Stimulated activated CD4-positive, alpha-beta T cell treated with anti-CD3 and anti-CD28 coated beads, TNF-alpha, amount 100 ng/mL, for 1 hour (primary cell): ENCODE measurements at places on chromosomes 3 and 15.

DNA sequence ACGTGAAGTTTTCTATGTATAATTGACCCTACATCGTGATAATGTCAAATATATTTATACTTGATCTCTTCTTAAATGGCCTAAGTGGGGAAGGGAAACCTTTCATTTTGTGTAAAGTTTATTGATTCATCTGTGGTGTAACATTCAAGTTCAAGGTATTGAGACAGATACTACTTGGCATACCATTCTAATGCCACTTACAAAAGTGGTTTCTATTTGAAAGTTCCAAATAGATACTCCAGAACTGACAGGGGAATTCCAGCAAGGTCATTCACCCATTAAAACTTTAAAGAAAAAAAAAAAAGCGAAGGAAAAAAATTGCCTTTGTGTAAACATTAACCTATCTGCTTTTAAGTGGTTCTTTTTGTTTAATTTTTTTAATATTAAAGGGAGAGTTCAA, 45.3 kb upstream of the MAP3K13 start:
- DNase-seq = no peak

- peak; percentile 31 for DNase-seq
Measured at GRCh38 chr15:63610209-63610841, 13.1 kb downstream of the FBXL22 start.

DNA sequence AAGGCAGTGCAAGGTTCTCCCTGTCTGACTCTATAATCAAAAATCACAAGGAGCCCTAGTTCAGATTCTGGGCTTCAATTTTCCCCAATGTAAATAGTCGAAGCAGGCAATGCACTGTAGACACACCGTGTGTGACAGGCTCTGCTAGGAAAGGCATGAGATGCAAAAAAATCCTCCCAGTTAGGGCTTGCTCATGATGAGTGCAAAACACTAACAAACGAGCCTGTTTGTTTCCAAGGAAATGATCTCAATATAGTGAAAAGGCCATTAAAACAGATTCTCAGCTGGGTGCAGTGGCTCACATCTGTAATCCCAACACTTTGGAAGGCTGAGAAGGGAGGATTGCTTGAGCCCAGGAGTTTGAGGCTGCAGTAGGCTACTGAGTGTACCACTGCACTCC, 55.7 kb downstream of the UMPS start:
- no peak for DNase-seq

GRCh38 chr3:154956815-154957214, 123.3 kb upstream of the MME start:
- DNase-seq = no peak

- DNase-seq = no peak
Measured at GRCh38 chr15:90297021-90297420, 31.5 kb downstream of the NGRN start.

DNA sequence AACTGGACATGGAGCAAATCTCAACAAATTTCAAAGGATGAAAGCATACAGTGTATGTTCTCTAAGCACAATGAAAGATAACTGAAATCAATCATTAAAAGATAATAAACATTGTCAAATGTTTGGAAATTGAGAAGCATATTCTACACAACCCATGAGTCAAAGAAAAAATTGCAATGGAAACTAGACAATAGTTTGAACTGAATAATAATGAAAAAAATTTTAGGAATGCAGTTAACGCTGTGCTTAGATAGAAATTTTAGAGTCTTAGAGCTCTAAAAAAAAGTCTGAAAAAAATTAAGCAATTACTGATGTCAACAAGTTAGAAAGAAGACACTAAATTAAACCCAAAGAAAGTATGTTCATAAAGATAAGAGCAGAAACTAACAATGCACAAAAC, 15.5 kb downstream of the RABL3 start:
- no peak for DNase-seq

GRCh38 chr3:53230789-53231188, 25.0 kb downstream of the TKT start:
- DNase-seq = no peak

- no peak for DNase-seq
Measured at GRCh38 chr3:127741690-127742089, 68.9 kb downstream of the ABTB1 start.

DNA sequence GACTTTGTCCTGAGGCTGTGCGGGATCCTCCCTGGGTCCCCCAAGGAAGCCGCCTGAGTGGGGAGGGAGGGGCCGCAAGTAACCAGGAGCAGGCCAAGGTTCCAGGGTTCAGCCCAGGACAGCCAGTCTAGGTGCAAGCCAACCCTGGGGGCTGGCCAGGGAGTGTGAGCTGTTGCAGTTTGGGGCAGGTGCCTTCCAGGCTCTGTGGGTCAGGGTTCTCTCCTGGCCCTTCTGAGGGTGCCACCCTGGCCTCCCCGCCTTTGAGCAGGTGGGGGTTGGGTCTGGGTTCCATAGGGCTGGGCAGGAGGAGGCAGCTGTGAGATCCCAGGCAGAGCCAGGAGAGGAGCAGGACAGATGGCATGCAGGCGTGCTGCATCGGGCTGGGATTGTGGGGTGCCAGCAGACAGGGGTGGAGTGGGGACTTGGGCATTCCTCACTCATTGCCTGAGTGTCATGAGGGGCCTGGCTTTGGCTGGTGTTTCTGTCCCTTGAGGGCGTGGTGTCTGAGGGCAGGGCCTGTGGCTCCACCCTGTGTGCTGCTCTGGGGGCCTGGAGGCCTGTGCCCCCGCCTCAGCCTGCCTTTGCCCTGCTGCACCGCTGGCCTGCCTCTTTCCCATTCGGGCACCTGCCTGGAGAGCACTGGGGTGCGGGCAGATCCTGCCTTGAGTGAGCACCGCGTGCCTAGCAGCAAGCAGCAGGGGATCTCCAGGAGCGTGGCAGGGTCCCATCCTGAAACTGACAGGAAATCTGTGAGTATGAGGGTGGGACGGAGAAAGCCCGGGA, 18.4 kb downstream of the KLF13 start:
- DNase-seq = no peak

DNA sequence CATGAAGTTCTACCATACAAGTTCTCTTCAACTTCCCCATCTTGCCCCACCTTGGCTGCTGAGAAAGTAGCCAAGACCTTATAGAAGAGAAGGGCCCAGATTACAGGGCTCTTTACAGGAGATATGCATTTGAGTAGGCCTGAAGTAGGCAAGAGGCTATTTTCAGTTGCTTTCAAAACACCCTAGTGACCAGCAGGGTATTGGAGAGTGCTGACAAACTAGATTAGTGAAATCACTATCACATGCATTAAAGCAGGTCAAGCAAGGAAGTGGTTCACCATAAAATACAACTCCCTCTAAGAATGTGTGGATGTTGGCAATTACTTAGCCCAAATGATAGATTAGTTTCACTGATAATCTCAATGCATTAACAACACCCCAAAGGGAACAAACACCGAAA, 2.7 kb upstream of the LZTFL1 start:
- DNase-seq = no peak

- no peak for DNase-seq
Measured at GRCh38 chr3:148460686-148461085, 237.0 kb upstream of the AGTR1 start.

DNA sequence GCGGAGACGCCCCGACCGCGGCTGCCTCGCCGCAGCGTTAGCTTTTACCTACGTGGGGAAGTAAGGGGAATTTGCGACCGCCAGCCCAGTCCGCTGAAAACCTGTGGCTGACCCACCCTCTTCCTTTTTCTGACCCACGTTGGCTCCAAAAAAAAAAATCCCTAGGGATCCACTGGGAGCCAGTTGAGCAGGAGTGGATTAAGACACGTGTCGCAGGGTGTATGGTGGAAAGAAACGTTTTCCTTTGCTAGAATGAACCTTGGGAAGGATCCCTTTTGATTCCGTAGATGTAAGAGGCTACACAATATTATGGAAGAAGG, 575 bp upstream of the PCYT1A start:
- no peak for DNase-seq

DNA sequence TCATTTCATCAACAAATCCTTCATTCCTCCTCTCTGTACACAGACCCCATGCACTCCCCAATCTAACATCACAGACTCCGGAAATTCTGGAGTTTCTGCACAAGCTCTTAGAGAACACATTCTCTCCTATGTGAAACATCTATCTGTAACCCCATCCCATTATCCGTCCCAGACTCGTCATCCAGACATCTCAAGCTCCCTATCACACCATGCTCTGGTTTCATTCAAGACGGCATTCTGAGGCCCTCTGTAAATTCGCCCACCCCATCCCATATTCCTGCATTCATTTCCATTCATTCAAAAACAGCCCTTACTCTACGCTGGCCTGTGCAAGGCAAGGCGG, 575 bp downstream of the LEO1 start:
- no peak for DNase-seq

GRCh38 chr15:40149339-40149738, 11.5 kb upstream of the BUB1B start:
- DNase-seq = no peak

DNA sequence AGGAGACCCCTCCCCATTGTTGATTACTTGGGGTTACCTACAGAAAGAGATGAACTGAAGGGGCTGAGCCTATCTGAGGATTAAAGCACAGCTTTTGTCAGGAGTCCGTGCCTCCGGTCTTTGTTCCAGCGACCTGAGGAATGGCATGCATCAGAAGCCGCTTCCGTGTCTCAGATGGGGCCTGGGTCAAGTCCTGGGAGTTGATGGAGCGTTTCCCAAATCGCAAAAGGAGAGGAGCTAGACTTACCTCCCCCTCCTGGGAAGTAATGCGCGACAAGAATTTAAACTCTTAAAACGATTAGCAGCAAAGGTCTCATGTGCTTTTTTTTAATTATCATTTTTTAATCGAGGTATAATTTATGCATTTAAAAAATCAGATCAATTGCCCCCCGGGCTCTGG, 983 bp upstream of the ALDH1A3 start:
- no peak for DNase-seq

- DNase-seq = no peak
Measured at GRCh38 chr3:197487911-197488391, 67.8 kb downstream of the BDH1 start.

DNA sequence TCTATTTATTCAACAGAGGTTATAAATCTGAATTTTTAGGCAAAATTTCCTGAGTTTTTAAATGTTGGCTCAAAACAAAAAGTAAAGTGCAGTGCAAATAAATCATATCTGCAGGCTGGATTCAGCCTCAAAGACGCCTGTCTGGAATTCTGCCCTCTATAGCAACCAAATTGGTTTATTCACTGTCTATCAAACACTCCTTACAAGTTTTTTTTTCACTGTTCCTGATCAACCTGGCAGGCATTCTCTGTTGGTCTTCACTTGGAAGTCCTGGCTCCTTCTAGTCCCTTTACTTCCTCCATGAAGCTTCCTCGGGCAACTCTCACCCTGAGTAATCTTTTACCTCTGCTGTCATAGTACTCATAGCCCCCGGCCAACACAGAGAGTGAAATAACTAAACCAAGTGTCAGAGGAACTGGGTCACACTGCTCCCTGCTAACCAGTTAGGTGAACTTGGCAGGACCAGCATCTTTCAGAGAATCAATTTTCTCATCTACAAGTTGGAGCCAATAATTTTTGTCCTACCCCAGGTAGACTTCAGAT, 36.8 kb upstream of the TIPARP start:
- DNase-seq = no peak

GRCh38 chr3:50674349-50675178, at the start of gene DOCK3:
TSS of gene DOCK3 (plus strand) at chr3:50674927. CDS start at chr3:50675264, 337 bp downstream.
- no peak for DNase-seq

- peak; percentile 40 for DNase-seq
Measured at GRCh38 chr15:40307421-40308211, at the start of gene PLCB2. TSS of gene PLCB2 (minus strand) at chr15:40307935. CDS start at chr15:40307672, 263 bp downstream.

DNA sequence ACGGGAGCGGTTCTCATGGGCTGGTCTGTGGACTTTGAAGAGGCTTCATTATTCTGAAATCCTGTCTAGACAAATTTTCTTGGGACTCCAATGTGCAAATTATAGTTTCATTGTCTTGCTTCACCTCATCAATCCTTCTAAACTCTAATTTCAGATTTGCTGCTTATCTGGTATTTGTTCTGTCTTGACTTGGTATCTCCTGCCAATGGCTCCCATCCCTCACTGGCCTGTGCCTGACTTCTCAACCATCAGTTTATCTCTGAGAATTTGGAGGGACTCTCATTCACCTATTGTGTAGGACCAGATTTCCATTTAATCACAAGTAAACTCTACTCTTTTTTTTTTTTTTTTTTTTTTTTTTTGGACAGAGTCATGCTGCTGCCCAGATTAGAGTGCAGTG, 960.2 kb upstream of the NR2F2 start:
- no peak for DNase-seq

DNA sequence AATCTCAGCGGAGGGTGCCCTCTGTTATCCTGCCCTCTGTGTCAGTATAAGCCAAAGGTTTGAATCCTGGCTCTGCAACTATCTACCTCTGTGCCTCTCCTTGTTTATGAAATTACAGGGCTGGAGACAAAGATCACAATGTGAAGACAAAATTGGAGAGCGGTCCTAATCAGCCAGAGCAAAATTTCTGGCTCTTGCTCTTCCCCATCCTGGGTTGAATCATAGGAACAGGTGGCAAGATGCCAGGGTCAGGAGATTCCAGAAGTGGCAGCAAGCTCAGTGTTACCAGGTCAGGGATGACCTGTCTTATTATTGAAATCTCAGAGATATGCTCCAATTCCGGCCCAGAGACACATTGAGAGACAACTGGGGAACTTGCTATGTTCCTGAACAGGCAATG, 2.3 kb upstream of the CCR2 start:
- no peak for DNase-seq
